ENCODE measurements at places on chromosomes 6 and 20. TPM values are rescaled to one million over a fixed set of nuclear protein-coding genes. Genes with fewer than 3 reads are reported as not detected.

- DNase-seq = no peak
- H3K27me3 ChIP-seq = no peaks in the 10 kb centered on the region
- peak overlapping the region; percentile 92 for H3K4me3 ChIP-seq
- H3K4me1 ChIP-seq = peaks cover 4% of the 10 kb centered on the region
Observed at GRCh38 chr6:21595285-21596144, 2.0 kb downstream of the SOX4 start.

TSBP1 gene
- total RNA-seq = not detected

ANGPT4 gene
- 0.31 TPM for total RNA-seq

PMEPA1 gene
- 18.8 TPM for total RNA-seq

DNA sequence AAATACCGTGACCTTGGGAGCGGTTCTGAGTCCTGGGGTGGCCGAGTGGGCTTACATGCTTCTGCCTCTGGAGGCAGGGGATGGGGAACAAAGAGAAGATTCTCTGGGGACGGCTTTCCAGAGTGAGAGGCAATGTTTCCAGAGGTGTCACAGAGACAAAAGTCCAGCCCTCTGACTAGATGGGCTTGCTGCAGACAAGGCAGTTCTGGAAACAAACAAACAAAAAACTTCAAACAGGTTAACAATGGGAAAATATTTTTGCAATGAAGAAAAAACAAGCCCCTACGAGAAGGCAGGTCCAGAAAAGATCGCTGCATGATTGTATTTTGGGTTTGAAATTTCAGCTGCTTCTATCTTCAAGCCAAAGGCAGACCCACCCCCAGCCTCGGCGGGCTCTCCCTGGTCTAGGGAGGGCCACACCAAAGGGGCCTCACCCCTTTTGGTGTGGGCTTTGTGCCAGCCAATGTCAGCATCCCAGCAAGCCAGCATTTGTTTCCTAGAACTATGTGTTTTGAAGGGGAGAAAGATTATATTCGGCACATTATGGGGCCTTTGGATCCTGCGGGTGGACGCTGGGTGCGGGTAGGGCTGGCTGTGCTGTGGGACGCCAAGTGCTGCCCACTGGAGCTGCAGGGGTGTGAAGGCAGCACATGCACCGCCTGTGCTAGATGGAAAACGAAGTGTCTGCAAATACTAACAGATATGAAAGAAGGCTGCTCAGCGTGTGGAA is 42.9 kb downstream of the RIOK1 start:
- H3K4me3 ChIP-seq = no peak overlapping the region
- no peaks in the 10 kb centered on the region for H3K36me3 ChIP-seq
- H3K4me1 ChIP-seq = no peaks in the 10 kb centered on the region
- no peaks in the 10 kb centered on the region for H3K27me3 ChIP-seq

GRCh38 chr20:3400260-3401155 is 7.0 kb downstream of the DNAAF9 start:
- no peak overlapping the region for H3K27ac ChIP-seq
- DNase-seq = no peak
- H3K36me3 ChIP-seq = no peaks in the 10 kb centered on the region
- H3K4me3 ChIP-seq = no peak overlapping the region

DNA sequence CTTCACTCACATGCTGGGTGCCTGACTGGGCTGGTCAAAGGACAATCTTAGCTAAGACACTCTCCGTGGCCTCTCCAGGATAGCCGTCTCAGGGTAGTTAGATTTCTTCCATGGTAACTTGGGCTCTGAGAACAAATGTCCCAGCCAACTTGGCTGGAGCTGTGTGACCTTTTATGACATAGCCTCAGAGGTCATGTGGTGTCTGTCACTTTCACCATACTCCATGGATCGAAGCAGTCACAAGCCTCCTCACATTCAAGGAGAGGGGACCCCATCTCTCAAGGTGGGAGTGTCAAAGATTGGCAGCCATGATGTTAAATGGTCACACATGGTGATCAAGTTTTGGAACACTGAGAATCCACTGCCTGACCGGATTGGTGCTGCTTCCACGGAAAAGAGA is 190.9 kb upstream of the SUPT3H start:
- H3K27ac ChIP-seq = no peak overlapping the region
- H3K36me3 ChIP-seq = no peaks in the 10 kb centered on the region
- no peaks in the 10 kb centered on the region for H3K27me3 ChIP-seq
- H3K4me1 ChIP-seq = peaks cover 2% of the 10 kb centered on the region
- H3K4me3 ChIP-seq = no peak overlapping the region
- no peak for DNase-seq

NRSN1 gene
- not detected for total RNA-seq

- H3K4me1 ChIP-seq = peaks cover 21% of the 10 kb centered on the region
- H3K4me3 ChIP-seq = no peak overlapping the region
- peaks cover 6% of the 10 kb centered on the region for H3K27me3 ChIP-seq
- no peaks in the 10 kb centered on the region for H3K36me3 ChIP-seq
- no peak for DNase-seq
Observed at GRCh38 chr6:90387383-90387775, 90.7 kb upstream of the BACH2 start.

MCHR2 gene
- total RNA-seq = not detected

GJA10 gene
- 0.42 TPM for total RNA-seq

TOX2 gene
- total RNA-seq = 2.5 TPM

GRCh38 chr6:36938536-36938935 is 16.0 kb upstream of the PI16 start:
- H3K4me3 ChIP-seq = no peak overlapping the region
- peak; percentile 24 for DNase-seq
- no peaks in the 10 kb centered on the region for H3K36me3 ChIP-seq
- H3K4me1 ChIP-seq = no peaks in the 10 kb centered on the region

GRCh38 chr6:12718015-12718414 is 1.4 kb downstream of the PHACTR1 start:
- H3K4me3 ChIP-seq = no peak overlapping the region
- no peak for DNase-seq
- H3K27me3 ChIP-seq = no peaks in the 10 kb centered on the region
- H3K27ac ChIP-seq = no peak overlapping the region
- no peaks in the 10 kb centered on the region for H3K4me1 ChIP-seq

BPI gene
- total RNA-seq = not detected

- no peaks in the 10 kb centered on the region for H3K36me3 ChIP-seq
- H3K27ac ChIP-seq = no peak overlapping the region
- H3K4me1 ChIP-seq = peaks cover 2% of the 10 kb centered on the region
- H3K27me3 ChIP-seq = no peaks in the 10 kb centered on the region
- H3K4me3 ChIP-seq = no peak overlapping the region
Observed at GRCh38 chr6:138965291-138965874, 22.7 kb downstream of the REPS1 start.

DNA sequence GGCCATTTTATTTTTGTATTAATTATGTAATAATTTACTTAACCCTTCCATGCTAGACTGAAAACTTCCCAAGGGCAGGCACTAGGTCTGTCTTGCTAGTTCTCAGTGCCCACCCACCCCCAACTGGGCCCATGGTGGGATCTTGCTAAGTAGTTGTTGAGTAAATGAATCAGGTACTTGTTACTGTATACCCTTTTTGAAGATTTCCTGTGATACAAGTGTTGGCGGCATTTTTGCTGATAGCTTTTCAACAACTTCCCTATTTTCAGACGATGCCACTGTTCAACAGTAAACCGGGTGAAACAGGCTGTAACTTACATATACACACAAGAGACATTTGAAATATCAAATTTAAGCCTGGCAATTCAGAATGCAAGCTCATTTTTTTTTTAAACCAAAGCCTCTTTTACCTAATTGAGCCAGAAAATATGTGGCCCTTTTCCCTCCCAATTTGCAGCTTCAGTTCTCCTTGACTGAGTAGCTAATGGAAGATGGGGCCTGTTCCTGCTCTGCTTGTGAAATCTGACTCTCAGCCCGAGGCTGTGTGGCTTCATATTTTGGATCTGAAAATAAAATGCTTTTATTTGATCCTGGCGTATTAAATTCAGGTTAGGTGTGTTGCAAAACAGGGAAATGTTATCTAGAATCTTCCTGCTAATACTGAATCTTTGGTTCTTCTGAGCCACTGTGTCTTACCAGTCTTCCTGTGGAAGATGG is 288.3 kb downstream of the NRN1 start:
- H3K4me1 ChIP-seq = no peaks in the 10 kb centered on the region
- DNase-seq = no peak
- H3K36me3 ChIP-seq = no peaks in the 10 kb centered on the region
- no peak overlapping the region for H3K4me3 ChIP-seq
- H3K27me3 ChIP-seq = no peaks in the 10 kb centered on the region
- no peak overlapping the region for H3K27ac ChIP-seq

GRCh38 chr20:62696989-62697388 is 11.6 kb upstream of the NTSR1 start:
- DNase-seq = no peak
- no peaks in the 10 kb centered on the region for H3K27me3 ChIP-seq
- H3K4me3 ChIP-seq = no peak overlapping the region
- no peaks in the 10 kb centered on the region for H3K4me1 ChIP-seq

- DNase-seq = no peak
- peaks cover 7% of the 10 kb centered on the region for H3K4me1 ChIP-seq
- no peak overlapping the region for H3K4me3 ChIP-seq
- peaks cover 32% of the 10 kb centered on the region for H3K36me3 ChIP-seq
- H3K27ac ChIP-seq = no peak overlapping the region
Observed at GRCh38 chr20:44610313-44610962, 28.1 kb downstream of the PKIG start.

GRCh38 chr20:52420805-52421204 is 229.2 kb upstream of the ZFP64 start:
- H3K27ac ChIP-seq = no peak overlapping the region
- no peaks in the 10 kb centered on the region for H3K4me1 ChIP-seq
- DNase-seq = no peak
- no peaks in the 10 kb centered on the region for H3K36me3 ChIP-seq
- no peak overlapping the region for H3K4me3 ChIP-seq

SLC17A3 gene
- not detected for total RNA-seq

GRCh38 chr20:17765017-17765416 is 65.3 kb downstream of the BANF2 start:
- H3K27ac ChIP-seq = no peak overlapping the region
- no peak overlapping the region for H3K4me3 ChIP-seq
- no peaks in the 10 kb centered on the region for H3K27me3 ChIP-seq
- no peak for DNase-seq
